ENCODE measurements at places on chromosomes 13 and 19.
A peak's percentile ranks its signal among the peaks of the same experiment; 100 is the strongest.

DNA sequence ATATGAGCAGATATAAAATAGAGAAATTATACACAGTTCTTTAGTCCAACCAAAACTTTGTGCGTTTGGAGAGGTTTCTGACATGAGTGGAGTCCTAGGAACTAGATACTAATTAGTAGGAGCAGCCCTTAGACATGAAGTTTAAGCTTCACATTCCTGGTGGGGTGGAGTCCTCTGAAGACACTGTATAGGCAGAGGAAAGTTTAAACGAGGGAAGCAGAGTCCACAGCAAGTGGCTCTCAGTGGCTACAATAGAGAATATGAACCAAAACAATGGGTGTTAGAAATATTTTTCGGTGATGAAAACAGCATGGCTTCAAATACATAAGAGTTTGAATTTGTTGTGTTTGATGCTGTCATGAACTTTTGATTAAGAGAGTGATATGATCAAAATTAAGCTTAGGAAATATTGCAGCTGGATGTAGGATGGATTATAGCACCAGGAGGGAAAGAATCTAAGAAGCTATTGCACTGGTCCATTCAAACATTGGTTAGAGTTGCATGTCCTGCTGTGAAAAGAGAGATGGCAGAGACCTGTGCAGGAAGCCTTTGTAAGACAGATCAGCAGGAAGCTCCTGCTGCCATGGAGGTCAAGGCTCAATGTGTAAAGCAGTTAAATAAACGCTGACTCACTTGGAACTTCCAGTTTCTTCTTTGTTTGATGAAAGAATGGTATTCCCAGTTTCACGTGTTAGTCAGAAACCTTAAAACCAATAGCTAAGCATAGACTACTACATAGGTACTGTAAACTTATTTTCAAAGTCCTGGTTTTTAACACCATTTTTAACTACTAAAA is 175.2 kb downstream of the TDRD3 start:
- no peak for DNase-seq

GRCh38 chr19:6660930-6661329 is 9.0 kb downstream of the TNFSF14 start:
- no peak for DNase-seq

DNA sequence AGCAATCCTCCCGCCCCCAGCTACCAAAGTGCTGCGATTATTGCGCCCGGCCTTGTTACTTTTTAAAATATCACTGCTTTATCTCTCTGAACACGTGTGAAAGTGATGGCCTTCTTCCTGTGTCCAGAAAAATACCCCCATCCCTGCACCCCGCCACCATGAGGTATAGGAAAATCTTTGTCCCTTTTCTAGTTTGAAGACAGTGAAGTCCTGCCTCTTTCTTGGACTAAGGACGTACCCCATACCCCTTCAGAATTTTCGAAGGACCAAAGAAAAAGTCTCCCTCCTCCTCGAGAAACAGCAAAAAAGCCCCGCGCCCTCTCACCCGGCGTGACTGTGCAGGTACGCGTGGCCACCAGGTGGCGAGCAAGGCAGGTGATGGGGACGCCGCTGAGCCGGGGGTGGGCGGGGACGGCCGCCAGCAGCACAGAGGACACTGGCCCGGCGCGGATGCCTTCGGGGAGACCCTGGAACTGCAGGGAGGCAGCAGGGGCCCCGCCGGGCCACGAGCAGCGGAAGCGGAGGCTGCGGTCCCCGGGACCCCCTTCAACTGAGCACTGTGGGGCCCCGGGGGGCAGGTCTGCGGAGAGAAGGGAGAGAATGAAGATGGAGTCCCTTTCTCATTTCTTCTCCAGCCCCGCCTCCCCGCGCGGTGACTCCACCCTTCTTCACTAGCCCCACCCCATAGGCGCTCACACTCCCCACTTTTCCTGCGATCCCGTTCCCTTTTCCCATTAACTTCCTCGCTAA is 3.2 kb downstream of the VSIG10L start:
- DNase-seq, result peak; percentile 81

DNA sequence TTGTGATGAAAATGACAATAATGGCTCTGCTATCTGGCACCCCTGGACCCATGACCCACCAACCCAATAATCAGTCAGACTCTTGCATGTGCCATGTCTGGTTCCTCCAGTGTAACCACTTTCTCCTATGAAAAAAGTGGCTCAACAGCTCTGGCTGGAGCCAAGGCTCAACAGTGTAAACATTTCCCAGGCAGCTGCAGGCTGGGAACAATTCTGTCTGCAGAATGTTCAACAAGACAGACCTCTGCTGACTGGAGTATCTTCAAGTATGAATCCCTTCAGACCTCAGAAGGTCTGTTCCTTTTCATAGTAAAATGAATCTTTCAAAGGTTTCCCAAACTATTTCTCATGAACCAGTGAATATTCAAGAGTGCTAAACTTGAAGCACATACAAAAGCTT is 410.1 kb upstream of the HTR2A start:
- no peak for DNase-seq

DNA sequence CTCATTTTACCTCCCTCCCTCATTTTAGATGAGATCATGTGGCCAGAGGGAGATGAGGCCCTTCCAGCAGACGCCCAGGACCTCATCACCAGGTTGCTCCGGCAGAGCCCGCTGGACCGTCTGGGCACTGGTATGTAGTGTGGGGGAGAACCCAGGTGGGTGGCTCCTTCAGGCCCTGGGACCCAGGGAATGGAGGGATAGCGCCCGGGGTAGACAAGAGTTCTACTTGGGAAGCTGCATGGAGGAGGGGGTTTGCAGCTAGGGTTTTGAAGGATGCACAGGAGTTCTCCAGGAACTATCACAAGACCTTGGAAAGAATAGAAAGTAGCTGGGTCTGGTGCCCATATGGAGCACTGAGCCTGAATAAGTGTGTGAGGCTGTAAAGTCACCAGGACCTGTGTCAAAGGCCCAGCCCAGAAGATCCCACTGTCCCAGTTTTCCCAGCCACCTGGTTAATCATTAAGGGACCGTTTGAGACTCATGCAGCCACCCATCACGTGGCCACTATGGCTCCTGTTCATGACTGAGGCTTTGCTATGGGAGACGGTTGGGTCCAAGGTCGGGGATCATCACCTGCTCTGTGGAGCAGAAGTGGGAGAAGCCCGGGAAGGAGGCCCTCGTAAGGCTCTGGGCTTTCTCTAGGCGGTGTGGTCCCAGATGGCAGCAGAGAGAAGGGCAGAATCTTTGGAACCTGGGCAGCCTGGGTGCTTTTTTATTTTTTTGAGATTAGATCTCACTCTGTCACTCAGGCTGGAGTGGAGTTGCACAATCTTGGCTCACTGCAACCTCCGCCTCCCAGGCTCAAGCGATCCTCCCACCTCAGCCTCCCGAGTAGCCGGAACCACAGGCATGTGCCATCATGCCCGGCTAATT is 17.0 kb upstream of the PIK3R2 start:
- no peak for DNase-seq

DNA sequence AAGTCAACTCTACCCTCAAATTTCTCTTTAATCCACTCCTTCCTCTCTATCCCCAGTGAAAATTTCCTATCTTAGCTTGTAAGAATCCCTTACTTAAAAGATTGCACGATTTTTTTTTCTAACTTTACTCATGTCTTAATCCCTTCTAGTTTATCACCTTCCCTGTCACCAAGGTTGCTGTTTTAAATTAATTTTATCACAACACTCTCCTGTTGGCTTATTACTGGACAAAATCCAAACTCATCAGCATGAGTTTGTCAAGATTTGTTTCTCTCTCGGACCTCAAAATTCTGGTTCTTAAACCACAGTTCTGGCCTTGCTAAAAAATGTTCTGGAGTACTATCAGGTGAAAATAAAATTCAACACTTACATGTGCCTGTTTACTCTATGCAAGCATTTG is 959.1 kb upstream of the SLC10A2 start:
- no peak for DNase-seq

DNA sequence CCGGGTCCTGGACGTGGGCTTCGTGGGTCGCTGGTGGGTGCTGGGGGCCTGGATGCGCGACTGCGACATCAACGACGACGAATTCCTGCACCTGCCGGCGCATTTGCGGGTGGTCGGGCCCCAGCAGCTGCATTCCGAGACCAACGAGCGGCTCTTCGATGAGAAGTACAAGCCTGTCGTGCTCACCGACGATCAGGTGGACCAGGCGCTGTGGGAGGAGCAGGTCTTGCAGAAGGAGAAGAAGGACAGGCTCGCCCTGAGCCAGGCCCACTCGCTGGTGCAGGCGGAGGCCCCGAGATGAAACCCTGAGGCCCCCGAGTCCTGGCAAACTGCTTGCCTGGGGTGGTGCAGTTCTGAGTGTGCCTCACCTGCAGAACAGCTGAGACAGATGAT is 787 bp downstream of the TIMM29 start:
- no peak for DNase-seq

DNA sequence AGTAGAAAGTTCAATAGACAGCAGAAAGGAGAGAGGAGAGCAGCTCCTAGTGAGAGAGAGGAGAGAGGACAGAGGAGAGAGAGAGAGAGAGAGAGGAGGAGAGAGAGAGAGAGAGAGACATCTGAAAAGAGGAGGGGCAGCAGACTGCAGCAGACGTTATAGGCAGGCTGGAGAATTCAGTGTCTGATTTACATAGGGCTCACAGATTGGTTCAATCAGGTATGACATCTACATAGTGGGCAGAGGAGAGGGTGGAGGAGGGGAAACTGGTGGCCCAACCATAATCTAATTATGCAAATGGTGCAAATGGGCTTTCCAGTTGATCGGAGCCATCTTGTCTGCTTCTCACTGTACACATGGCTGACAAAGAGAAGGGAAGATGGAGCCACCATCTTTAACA is 221.3 kb upstream of the TRPC4 start:
- no peak for DNase-seq

DNA sequence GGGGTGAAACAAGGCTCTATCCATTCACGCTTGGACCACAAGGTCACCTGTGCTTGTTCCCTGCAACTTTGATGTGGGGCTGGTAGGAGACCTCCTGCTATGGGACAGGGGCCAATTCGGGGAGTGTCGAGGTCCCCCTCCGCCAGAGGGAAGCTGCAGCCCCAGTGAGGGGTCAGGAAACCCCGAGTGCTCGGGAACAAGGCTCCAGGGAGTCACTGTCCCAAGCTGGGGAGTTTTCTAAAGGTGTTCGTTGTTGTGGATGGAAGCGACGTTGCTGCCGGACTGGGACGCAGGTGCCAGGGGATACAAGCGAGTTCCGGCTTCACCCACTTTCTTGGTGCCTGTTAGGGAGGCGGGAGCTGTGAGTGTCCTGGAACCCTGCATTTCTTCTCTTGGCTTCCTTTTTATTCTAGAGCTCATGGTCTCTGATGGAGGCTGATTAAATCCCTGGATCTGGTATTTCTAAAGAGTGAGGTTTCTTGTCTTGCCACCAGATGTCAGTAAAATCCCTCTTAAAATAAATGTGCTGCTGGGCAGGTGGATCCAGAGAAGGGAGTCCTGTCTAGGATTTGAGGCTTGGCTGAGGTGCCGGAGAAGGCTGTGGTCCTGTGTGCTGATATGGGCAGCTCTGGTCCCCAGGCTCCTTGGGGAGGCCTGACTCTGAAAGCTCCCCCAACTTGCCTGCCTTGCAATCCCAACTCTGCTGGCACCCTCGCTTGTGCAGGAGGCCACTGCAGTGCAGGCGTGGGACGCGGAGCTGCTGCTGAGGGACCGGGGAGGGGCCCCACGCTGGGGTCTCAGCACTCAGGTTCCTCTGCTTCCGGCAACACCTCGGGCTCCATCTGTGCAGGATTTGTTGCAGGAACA is 153.9 kb downstream of the TEX29 start:
- no peak for DNase-seq

DNA sequence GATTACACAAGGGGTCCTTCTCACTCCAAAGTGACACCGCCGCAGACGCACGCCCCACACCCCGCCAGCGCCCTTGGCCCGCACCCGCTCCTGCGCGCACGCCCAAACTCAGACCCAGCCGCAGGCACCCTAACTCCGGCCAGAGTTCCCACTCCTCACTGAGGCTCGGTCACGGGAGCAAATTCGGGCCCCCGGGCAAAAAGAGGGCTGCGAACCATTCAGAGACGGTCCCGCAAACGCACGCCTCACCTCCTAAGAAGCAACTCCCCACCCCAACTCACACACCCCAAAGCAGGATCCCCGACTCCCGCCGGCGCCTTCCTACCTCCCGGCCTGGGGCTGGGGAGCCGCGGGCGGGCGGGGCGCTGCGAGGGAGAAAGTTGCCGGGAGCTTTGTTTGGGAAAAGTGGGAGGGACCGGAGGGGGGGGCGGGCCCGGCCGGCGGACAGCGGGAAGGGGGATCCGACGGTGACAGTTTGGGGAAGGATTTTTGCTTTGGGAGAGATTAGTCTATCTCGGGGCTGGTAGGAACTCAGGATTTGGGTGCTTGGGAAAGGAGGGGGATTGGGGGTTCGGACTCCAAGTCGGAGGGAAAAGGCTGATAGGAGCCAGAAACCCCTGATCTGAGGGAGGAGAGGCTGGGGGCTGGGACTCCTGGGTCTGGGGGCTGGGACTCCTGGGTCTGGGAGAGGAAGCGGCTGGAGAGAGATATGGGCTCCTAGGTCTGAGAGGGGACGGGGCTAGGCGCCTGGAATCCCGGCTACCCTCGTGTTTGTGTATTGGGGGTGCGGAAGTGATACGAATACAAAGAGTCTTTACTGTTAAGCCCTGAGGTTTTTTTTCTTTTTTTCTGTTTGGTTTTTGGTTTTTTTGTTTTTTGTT is at the start of gene TEAD2:
Gene TEAD2, minus strand, starts transcription at position 369 of the 881 bp plus-strand sequence. CDS start 2,341 bp downstream, outside the sequence.
- no peak for DNase-seq

- no peak for DNase-seq
Observed at GRCh38 chr13:44199627-44200207, 173.9 kb upstream of the SERP2 start.

- DNase-seq, result no peak
Observed at GRCh38 chr13:111153977-111154332, 38.8 kb downstream of the ARHGEF7 start.

- no peak for DNase-seq
Observed at GRCh38 chr13:41955605-41956004, 5.3 kb downstream of the VWA8 start.

- no peak for DNase-seq
Observed at GRCh38 chr19:42281146-42281826, 12.2 kb downstream of the CIC start.

Measured in GOT3 (cell line).